GM04503 (cell line): ENCODE measurements at places on chromosomes 2 and 18.
A peak's percentile ranks its signal among the peaks of the same experiment; 100 is the strongest.

- no peak for DNase-seq
Observed at GRCh38 chr18:23757437-23757733, 68.1 kb downstream of the LAMA3 start.

- no peak for DNase-seq
Observed at GRCh38 chr18:9898792-9899549, 13.2 kb downstream of the TXNDC2 start.

GRCh38 chr2:133346654-133347053, 221.6 kb downstream of the NCKAP5 start:
- no peak for DNase-seq

DNA sequence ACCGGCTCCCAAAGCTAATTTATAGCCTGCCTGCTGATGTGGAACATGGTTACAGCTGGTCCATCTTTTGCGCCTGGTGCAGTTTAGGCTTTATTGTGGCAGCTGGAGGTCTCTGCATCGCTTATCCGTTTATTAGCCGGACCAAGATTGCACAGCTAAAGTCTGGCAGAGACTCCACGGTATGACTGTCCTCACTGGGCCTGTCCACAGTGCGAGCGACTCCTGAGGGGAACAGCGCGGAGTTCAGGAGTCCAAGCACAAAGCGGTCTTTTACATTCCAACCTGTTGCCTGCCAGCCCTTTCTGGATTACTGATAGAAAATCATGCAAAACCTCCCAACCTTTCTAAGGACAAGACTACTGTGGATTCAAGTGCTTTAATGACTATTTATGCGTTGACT, 51.4 kb downstream of the TMEM178A start:
- no peak for DNase-seq

GRCh38 chr2:148900350-148900837, 25.4 kb downstream of the KIF5C start:
- no peak for DNase-seq

DNA sequence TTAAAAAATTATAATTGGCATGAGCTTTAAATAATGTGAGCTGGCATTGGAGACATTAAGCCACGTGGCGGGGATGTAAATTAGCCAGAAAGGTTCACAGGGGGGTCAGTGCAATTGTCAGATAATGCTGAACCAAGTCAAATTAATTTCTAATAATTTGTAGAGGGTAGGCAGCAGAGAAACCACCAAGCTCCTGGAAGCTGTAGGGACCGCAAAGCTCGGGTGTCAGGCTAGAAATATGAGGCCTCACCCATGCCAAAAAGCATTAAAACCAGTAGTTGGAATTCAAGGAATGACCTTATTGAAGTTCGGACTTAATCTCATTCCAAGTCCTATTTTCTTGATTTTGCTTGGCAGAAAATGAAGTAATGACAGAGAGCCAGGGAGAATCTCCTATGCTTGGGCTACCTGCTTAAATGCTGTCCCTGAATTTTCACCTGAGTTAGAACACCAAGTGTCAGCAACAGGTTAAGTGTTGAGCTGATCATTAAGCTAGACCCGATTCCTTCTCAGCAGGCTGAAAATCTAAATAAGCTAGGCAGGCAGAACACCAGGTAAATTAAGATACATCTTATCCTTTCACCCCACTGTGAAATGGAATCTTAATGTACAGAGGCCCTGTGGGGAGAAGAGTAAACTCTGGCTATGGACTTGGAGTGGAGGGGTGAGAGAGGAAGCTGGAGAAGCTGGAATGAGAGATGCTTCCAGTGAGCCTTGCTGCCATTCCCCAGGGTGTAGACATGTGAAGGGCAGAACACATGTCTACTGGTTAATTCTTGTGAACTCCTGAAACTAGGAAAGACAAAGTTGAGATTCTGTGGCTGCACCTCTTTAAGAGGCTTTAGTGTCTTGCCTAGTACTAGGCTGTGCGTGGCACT, 520.0 kb downstream of the SLC4A3 start:
- peak; percentile 48 for DNase-seq

DNA sequence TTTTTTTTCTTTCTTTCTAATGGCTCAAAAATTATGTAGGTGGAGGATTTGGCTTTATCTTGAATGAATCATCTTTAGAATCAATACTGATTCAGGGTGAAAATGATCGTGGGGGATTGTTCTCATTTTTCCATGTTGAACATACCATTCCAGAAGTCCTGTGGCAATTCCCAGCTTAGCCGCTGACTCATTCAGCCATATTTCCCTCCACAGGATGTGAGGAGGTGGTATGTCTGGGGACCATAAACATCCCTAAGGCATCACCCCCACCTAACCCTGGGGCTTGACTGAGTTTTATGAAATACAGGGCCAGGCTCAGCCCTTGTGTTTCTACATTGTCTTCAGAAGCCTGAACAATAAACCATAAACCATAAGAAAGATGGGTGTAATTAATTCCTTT, 92.7 kb upstream of the FN1 start:
- DNase-seq: peak; percentile 93

DNA sequence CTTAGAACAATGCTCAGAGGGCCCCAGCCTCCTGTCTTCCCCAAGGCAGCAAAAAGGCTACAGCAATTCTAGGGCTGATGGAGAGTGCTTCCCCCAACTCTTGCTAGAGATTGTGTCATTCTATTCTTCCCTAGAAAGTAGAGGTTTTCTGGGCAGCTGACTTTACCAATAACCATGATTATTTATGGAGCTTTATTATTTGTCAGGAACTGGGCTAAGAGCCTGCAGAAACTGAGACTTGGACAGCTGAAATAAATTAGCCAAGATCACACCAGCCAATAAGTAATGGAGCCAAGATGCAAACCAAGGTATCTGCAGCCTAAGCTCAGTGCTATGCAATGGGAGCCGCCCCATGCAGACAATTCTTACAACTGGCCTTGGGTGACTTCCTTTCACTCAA, 84.8 kb downstream of the CCBE1 start:
- DNase-seq: peak; percentile 94

DNA sequence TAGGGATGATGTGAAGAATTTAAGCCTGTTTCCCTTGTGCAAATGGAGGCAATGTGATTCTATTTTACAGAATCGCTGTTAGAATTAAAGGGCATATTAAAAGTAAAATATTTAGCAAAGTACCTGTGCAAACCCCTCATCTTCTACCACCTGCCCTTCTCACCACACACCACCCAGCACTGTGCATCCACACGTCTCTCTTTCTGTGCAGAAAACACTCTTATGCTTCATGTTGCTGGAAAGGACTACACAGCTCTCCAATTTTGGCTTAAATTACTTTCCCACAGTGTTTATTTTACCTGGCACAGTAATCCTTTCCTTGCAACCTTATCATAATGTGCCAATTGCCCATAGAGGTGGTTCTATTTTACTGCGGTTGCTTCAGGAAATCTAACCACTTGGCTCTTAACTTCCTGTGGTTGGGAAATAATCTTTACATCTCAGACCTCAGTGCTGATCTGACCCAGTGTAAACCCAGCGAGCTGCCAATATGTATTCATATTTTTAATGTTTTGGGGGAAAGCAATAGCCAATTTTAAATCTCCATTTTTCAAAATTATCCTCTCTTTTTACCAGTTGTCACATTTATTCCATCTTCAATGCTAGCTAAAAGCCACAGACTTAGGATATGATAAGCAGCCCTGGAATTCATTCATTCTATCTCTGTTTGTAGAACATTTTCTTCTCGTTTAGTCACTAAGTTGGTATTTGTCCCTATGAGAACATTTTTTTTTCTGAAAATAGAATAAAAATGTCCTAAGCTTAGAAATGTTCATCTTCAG, 250.9 kb downstream of the DSEL start:
- peak; percentile 63 for DNase-seq

DNA sequence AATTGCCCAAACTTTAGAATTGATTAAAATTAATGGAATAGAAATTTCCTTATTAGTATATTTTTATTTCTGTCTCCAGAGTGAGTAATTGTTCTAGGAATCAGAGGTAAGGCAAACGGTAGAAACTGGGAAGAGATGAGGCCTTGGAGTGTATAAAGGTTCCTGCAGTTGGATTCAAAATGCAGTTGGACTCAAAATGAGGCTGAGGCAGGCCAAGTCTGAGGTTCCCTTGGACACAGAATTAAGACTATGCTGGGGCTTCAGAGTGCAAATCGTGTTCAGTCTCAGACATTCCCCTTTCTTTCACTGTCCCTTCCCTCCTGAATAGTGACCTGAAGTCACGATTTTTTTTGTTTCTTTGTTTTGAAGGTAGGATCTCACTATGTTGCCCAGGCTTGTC, 746.9 kb upstream of the NRXN1 start:
- no peak for DNase-seq
